Purkinje cell (primary cell): ENCODE measurements at places on chromosomes 1 and 21. TPM values are rescaled to one million over a fixed set of nuclear protein-coding genes. Genes with fewer than 3 reads are reported as not detected.

Gene FMO4
- polyA plus RNA-seq, result 3.5 TPM in 1 of 2 replicates, not detected in the other

Gene LEFTY1
- not detected in 2 replicates for polyA plus RNA-seq

Gene CTSE
- polyA plus RNA-seq, result not detected in 2 replicates

Gene FCRL3
- polyA plus RNA-seq, result not detected in 2 replicates

Gene MYOC
- polyA plus RNA-seq, result not detected in 2 replicates

Gene ATP1A4
- not detected in 2 replicates for polyA plus RNA-seq

Gene NCF2
- not detected in 2 replicates for polyA plus RNA-seq

Gene PLPP3
- polyA plus RNA-seq, result 39.5 and 40.9 TPM in 2 replicates

Gene MYOG
- not detected in 2 replicates for polyA plus RNA-seq

Gene AK2
- 5.5 and 7.5 TPM in 2 replicates for polyA plus RNA-seq

Gene KCNE2
- polyA plus RNA-seq, result 0.31 TPM in 1 of 2 replicates, not detected in the other

Gene PGBD5
- polyA plus RNA-seq, result 8.1 TPM in 2 replicates

Gene CLIC6
- not detected in 2 replicates for polyA plus RNA-seq

Gene CATSPER4
- not detected in 2 replicates for polyA plus RNA-seq

Gene PRRX1
- 2.3 and 6.9 TPM in 2 replicates for polyA plus RNA-seq

Gene SGIP1
- polyA plus RNA-seq, result 124 and 149 TPM in 2 replicates

Gene SYCP1
- 8.1 and 19.9 TPM in 2 replicates for polyA plus RNA-seq

Gene NID1
- 0.56 and 0.77 TPM in 2 replicates for polyA plus RNA-seq

Gene NPHS2
- polyA plus RNA-seq, result not detected in 2 replicates

Gene LEMD1
- polyA plus RNA-seq, result not detected in 2 replicates

Gene CD101
- 4.0 and 4.9 TPM in 2 replicates for polyA plus RNA-seq

Gene MR1
- polyA plus RNA-seq, result 0.53 and 3.0 TPM in 2 replicates

Gene OR6K3
- not detected in 2 replicates for polyA plus RNA-seq
